ENCODE measurements at places on chromosomes 1 and 21.

- DNase-seq: no peak
Observed at GRCh38 chr1:117708323-117709248, 102.7 kb downstream of the TENT5C start.

GRCh38 chr1:15220825-15221431 lies 26.1 kb upstream of the FHAD1 start:
- DNase-seq: no peak

DNA sequence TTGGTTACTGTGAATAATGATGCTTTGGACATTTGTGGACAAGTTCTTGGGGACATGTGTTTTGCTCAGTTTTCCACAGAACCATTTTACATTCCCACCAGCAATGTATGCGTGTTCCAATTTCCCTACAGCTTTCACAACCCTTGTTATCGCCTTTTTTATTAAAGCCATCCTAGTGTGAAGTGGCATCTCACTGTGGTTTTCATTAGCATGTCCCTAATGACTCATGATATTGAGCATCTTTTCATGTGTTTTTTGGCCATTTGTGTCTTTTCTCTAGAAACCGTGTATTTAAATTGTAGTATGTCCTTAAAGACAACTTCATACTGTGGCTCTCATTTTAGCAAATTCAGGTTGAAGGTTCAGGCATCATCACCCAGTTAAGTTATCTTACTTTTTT lies 132.1 kb downstream of the TGFBR3 start:
- DNase-seq: no peak

DNA sequence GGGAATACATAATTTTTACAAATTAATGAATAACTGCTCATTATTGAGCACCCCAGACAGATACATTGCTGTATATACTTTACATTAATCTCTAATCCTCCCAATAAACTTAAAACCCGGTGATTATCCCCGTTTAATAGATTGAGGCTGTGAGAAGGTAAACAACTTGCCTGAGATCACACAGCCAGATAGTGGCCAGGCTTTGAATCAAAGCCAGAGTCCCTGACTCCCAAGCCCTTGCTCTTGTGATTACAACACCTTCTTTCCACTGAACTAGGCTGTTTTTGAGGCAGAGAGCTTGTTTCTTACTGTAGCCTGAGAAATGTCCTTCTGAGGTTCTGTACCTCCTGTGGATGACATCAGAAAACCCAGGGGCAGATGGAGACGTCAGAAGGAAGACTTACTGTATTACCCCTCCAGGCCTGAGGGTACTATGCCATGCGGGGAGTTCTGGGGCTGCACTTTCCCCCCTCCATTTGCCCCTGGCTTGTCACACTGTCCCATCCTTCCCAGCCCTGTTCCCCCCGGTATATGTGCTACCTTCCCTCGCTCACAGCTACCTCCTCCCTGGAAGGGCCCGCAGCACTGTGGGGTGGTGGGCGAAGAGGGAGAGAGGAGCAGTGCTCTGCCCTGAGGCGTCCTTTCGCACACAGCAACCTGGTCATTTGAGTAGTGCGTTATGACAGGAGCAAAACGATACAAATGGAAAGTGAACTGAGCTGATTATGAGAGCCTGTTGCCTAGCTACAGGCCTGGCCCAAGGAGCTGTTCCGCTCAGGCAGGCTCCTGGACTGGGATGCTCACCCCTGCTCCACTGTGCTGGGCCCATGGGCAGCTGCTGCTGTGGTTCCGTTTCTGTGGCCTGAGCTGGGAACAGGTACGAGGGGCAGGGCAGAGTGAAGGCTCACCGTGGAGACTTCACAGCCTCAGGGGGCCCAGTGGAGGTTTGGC lies 4.6 kb downstream of the KCNC4 start:
- DNase-seq: no peak

DNA sequence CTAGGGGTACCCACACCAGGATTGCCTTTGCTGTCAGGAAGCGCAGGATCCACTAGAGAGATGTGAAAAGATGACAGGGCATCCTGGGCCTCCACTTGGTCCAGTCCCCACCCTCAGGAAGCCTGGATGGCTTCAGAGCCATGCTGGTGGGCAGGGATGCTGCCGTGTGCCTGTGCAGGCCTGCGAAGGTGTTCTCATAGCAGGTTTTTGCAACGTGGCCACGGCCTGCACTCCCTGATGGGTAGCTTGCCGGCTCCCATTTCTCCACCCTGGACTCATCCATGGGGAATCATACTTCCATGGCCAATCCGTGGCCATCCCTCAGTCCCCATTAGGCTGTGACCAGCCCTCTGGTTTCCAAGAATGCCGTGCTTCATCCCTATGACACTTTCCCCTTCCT lies 34.1 kb upstream of the CNTN2 start:
- DNase-seq: no peak

- no peak for DNase-seq
Observed at GRCh38 chr1:1344655-1345361, 4.4 kb downstream of the DVL1 start.

DNA sequence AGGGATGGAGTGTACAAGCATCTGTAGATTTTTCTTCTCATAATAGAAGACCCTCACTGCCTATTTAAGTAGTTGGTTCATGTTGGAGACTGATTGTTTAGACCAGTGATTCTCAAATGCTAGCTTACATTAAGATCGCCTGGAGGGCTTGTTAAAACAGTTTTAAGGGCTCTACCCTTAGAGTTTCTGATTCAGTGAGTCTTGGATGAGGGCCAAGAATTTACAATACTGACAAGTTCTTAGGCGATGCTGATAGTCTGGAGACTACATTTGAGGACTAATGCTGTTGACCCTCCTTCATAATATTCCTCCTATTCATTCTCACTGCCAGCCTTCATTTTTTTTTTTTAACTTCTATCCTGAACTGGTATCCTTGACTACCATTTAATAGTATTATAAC lies 15.2 kb upstream of the AGO3 start:
- DNase-seq: no peak

DNA sequence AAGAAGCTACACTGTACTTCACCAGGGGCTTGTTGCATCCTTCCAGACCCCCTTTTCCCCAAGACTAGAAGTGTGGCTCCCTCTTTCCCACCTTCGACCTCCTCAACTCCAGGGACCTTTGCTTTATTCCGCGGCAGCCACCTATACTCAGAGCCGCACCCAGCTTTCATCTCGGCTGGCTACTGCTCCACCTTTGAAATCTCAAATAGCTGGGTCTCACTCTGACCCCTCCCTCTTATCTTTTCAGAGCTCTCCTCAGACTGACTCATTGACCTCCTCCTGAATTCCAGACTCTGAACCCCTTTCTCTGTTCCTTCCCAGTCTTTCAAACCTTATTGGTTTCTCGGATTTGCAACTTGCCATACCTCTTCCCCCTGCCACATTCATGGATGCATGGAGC lies 144.7 kb upstream of the JUN start:
- no peak for DNase-seq

DNA sequence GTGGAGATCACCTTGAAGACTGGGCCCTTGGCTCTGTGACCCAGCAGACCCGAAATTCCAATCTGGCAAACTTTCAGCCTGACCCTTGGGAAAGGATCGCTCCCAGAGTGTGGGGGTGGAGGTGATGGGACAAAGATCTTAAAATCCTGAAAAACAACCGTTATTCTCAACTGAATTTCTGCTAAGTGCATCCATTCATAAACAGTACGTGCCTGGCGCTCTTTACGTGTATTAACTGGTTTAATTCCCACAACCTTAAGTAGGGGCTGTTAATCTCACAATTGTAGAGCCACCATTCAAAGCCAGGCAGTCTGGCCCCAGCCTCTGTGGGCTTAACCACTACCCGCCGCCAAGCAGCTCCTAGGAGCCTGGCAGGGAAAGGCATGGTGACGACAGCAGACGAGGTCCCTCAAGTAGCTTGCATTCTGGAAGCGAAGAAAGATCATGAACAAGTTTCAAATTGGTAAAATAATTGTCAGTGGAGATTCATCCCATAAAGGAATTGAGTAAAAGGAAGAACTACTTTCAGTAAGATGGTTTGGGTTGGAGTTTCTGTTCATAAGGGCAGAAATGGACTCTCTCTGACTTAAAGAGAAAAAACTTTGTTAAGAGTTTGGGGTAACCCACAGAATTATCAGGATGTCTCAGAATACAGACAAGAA lies 11.4 kb upstream of the RGS16 start:
- no peak for DNase-seq

DNA sequence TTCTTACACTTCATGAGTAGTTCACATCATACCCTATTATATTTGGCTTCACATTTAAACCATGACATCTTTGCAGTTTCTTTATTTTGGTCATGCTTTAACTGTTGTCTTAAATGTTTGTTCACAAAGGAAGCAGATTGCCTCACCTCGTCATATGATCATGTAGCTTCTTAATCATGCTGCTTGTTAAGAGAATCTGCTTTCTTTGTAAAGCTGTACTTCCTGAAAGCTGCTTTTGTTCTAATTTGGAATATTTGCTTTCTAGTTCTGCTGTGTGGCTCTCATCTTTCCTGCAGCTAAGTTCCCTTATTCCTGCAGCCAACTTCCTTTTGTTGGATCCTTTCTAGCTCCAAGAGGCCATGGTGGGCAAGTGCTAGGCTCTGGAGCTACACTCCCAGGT lies 62.9 kb upstream of the SIM2 start:
- DNase-seq: no peak

DNA sequence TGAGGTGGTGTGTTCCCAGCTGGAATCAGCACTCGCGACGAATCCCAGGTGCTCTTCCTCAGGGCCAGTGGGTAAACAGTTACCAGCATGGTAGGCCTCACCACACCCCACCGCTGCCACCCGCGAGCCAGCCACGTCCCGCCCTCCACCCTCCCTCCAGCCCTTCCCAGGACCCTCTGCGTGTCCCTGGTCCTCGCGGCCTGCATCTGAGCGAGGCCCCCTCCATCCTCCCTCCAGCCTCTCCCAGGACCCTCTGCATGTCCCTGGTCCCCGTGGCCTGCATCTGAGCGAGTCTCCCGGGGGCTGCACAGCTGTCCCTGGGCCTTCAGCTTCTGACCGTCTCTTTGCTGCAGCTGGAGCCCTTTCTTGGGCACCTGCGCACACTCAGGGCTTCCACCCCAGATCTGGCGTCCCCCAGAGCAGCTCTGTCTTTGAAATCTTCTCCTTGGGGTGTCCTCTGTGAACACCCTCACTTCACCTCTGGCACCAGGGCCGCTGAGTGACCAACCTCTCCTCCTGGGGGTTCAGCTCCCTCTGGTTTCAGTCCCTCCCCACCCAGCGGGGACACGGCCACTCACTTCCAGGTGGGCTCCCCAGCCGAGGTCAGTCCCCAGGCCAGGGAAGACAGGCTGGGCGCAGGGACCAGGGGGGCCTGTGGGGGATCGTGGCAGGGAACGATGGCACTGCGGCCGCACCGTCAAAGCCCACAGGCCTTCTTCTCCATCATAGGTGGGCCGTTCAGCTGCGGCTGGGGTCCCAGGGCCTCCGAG lies 57.8 kb upstream of the COL6A2 start:
- no peak for DNase-seq

GRCh38 chr1:167221126-167221737 lies 546 bp downstream of the POU2F1 start:
- DNase-seq: no peak

DNA sequence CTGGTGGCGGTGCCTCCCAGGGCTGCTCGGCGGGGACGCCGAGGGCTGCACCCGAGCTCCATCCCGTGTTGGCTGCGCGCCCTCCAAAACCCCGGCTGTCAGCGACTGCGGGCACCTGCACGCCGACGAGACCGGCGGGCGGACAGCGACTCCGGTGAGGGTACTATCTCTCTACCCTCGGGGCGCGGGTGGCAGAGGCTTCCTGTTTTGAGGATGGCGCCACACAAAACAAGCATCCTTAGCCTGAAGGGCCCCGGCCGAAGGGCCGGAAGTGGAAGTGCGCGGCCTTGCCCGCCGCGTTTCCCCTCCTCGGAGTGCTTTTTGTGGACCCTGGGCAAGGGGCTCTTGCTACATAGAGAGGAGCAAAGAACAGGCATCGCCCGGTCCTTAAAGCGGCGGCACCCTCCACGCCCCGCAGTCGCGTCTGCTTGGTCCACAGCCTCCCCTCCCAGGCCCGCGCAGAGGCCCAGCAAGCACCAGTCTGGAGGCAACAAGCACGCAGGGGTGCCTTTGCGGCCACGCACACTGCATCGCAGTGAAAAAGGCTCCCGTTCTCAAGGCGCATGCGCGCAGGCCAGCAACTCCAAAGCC lies 561 bp upstream of the COQ8A start:
- DNase-seq: peak; percentile 46

DNA sequence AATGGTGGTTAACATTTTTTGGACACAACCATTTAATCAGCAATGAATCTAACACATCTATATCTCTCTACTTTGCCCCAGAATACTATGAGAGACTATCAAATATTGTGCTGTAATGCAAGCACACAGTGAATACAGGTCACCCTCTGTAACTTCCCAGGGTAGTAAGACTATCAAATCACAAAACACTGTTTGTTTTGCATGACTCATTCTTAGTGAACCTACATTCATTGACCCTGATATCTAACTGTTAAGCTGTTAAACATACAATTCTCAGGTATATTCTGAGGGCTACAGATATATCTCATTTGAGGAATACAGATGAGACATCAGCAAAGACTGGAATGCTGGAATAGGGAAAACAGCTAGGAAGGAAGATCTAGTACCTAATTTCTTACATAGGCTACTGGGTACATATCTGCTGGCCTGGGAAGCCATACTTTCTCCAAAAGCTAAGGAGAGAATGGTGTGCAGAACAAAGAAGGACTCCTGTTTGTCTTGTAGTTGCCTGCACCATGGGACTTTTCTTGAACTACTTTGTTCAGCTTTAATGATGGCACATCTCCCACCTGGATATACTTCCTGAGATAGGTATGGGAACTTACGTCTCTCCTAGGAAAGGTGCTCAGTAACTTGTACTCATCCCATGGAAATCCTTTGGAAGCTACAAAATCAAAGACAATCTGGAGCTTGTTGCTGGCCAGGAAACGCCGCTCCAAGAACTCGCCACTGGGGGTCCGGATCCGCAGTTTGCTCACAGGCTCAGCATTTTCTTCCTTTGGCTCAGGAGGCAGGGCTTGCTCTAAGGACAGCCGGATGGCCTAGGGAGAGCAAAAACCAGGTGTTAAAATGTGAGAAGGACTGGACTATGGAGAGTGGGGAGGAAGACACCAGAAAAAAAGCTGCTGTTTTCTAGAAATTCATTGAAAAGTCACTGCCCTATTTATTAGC lies 51.9 kb upstream of the DMRTA2 start:
- DNase-seq: no peak

DNA sequence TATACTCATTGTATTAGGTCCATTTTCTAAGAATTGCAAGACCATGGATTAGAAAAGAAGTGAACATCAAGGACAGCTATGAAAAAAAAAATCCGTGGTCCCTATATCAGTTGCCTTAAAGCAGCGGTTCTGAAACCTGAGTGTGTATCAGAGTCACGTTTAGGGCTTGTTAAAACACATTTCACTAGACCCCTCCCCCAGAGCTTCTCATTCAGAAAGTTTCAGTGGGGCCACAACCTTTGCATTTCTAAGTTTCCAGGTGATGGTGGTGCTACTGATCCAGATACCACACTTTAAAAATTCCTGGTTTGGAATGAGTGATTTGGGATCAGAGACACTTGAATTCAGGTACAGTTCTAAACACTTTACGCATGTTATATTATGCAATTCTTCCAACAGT lies 96.1 kb upstream of the PRMT6 start:
- DNase-seq: no peak

DNA sequence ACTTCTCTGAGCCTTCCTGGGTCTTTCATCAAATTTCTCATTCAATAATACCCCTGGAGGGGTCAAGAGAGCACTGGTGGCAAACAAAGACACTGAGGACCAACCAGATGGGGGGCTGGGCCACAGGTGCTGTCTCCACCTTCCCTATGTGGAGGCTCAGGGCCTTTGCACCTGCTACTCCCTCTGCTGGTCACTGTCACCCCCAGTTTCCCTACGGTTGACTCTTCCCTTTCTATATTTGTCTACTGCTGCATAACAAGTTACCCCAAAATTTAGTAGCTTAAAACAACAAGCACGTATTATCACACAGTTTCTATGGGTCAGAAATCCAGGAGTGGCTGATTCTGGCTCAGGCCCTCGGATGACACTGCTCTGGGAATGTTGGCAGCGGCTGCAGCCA lies 138.8 kb upstream of the RUNX3 start:
- DNase-seq: no peak

All from stimulated activated CD8-positive, alpha-beta memory T cell treated with anti-CD3 and anti-CD28 coated beads, Interleukin-2, amount 100 ng/mL, for 1 hour (primary cell).